ENCODE measurements at places on chromosomes 12 and 14.

- no peak for DNase-seq
Measured at GRCh38 chr12:182381-182892, 31.5 kb downstream of the SLC6A12 start.

DNA sequence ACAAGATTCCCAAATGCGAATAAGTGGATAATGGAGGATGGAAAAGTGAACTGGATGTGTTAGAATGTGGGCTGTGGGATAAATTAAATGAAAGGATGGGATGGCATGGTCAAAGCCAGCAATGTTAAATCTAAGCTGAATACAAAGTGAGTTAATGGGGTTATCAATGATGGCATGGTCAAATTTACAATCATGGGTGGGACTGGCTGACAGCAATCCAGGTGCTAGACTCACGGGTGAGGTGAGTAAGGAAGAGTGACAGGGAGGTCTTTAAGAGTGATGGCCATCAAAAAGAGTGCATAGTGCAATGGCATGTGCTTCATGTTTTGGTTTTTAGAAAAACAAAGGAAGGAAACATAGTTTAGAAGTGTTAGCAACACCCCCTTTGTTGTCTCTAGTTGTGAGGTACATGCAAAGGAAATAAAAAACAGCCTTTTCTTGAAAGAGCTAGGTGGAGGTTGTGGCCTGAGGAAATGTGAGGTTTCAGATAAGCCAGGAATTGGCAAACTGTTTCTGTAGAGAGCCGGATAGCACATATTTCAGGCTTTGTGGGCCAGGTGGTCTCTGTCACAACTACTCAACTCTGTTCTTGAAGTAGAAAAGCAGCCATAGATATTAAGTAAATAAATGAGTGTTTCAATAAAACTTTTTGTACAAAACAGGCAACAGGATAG, 328.7 kb downstream of the RPL10L start:
- no peak for DNase-seq

DNA sequence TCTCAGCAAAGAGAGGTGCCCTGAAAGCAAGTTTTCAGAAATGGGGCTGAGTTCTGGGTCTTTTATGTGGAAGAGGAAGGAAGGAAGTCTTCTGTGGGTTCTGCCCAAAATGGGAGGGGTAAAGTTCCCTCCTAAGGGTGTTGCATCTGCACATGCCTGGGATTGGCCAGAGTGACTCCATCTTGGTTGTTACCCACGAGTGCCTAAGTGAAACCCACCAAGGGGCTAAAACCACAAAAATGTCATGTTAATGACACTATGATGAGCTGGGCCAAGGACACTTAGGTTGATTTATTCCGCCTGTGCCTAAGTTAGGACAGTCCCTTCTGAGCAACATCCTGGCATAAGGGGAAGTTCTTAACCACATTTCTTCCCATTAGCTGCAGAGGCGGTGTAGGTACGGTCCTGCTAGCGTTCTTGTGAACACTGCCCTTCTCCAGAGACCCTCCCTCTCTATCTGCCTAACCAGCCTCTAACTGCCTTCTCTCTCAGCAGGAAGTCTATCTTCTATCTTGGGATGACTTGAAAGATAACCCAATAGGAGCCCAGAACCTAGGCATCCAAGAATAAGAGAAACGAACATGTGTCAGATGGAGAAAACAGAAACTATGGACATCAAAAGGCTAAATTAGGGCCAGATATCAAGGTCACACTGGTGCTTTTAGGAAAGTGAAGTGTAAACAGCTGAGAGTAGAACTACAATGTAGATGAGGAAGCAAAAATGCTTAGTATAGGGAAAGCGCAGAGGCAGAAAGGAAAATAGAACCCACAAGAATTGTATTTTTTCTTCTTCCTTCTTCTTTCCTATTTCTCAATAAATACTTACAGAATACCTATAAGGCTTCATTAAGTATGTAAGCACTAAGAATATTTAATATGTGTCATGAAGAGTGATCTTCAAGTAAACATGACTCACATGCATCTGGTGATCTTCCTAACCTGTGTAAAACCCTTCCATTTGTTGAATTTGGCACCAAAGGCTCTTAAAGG, 104.2 kb upstream of the AMN1 start:
- DNase-seq, result peak; percentile 36

- DNase-seq, result no peak
Measured at GRCh38 chr12:49616533-49617219, 6.7 kb upstream of the PRPF40B start.

GRCh38 chr14:80941241-80942185, at the start of gene CEP128:
Gene CEP128, minus strand, starts transcription at chr14:80941738.
- DNase-seq, result peak; percentile 70

- no peak for DNase-seq
Measured at GRCh38 chr14:35631071-35631805, 97.3 kb downstream of the INSM2 start.

DNA sequence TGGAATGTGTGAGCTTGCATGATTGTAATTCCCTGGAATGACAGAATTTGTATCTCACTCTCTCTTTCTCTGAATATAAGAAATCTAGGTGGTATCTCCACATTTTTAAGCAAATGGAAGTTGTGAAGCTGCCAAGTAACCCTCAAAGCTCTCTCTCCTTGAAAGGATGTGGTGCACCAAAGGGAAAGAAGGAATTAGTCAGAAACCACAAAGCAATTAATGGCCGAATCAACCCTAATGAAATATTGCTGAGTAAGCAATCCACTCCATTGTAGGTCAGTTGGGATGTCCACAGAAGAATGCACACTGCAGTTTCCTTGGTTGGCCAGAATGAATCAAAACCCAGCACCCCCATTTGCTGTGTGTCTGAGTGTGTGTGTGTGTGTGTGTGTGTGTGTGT, 153.5 kb downstream of the KCNA5 start:
- DNase-seq, result no peak

DNA sequence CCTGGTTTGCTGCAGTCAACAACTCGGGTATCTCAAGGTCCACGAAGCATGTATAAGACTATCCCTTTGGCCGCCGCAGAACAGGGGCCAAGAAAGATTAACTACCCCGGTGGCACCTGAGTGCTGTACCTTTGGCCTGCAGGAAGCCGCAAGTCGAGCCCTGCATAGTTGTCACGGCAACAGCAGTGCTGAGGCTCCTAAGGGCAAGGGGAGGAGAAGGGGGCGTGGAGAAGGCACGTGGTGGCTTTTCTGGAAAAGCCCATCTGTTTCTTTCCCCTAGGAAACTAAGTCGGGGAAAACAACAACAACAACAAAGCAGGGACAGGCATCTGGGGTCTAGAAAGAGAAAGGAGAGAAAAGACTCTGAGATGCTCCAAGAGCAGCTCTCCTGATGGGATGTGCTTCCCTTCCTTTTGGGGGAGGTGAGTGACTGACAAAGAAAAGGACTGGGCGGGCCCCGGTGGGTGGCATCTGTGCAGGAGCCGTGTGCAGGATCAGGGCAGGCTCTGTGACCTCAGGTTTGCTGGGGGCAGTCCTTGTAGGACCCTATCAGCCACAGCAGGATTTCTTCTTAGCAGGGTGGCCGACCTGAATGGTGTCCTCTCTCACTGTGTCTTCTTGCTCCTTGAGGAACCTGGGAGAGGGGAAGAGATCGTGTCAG, 123.9 kb downstream of the PRMT8 start:
- no peak for DNase-seq

DNA sequence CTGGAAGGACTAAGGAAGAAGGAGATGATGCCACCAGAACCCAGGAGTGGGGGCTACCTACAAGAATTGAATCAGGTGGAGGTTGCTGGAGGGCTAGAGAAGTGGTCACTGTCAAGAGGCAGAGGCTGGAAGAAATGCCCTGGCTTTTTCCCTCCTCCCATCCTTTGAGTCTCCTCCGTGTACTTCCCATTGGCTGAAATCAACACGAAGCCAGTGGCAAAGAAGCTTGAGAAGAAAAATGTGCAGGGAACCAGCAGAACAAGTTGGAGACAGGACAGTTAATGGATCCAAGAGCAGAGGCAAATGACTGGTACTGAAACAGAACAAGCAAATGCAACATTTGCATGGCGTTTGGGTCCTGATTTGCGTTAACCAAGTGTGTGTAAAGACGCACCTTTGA, 9.1 kb upstream of the FBLN5 start:
- DNase-seq, result no peak

Measured in activated B cell treated with CpG ODN at 0.5 μM for 24 hours (primary cell).